ENCODE measurements at places on chromosomes 4 and X. TPM values are rescaled to one million over a fixed set of nuclear protein-coding genes. Genes with fewer than 3 reads are reported as not detected.

DNA sequence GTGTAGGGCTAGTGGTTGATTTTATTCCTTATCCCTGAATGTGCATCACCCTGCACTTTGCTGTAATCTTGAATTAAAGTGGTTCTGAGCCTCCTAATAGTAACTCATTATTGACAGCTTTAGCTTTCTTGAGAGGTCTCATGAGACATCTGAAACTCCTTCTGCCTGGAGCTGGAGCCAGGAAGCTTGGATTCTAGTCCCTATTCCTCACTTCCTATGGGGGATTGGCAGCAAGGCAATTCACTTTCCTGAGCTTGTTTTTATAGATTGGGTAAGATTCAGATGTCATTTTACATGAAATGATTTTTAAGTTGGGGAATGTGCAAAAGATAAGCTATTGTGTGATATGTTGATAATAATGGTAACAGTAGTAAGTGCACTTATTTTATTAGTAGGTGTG lies 17.1 kb upstream of the ETNPPL start:
- no peak for DNase-seq

DNA sequence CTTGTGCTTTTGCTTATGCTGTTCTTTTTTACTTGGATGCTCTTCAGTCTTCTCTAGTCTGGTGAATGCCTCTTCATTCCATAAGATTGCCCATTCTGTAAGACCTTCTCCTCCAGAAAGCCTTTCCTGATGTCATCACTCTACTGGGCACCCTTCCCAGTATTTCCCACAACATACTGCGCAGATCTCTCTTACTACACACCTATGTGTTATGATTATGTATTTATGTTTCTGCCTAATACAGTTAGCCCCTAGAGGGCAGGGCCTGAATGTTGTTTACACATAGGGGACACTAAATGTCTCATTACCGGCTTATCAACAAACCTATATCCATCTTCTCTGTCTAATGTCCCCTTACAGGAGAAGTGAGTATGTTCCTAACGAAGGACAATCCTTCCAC lies 21.1 kb downstream of the AIFM1 start:
- DNase-seq = no peak

GRCh38 chr4:11299016-11299415 lies 129.7 kb downstream of the HS3ST1 start:
- DNase-seq = no peak

- no peak for DNase-seq
Measured at GRCh38 chr4:34289489-34289888, 1954.8 kb downstream of the ARAP2 start.

NAP1L2 gene
- total RNA-seq = 4.0 TPM

ARMCX4 gene
- 9.5 TPM for total RNA-seq

MAGED4 gene
- total RNA-seq = 0.75 TPM

TMEM156 gene
- total RNA-seq = not detected

MXRA5 gene
- 1.2 TPM for total RNA-seq

All from right atrium auricular region (tissue), 2 donors.